Activated CD8-positive, alpha-beta memory T cell treated with anti-CD3 and anti-CD28 coated beads, Interleukin-2, amount 10 ng/mL, durations not matched to agents 7 days and 5 days (primary cell): ENCODE measurements at places on chromosomes 5 and 9. TPM values are rescaled to one million over a fixed set of nuclear protein-coding genes. Genes with fewer than 3 reads are reported as not detected.
A peak's percentile ranks its signal among the peaks of the same experiment; 100 is the strongest.

- DNase-seq, result no peak
- H3K4me3 ChIP-seq, result no peak overlapping the region
- peaks cover 8% of the 10 kb centered on the region for H3K36me3 ChIP-seq
- no peak overlapping the region for H3K27ac ChIP-seq
Observed at GRCh38 chr9:130609163-130609562, 29.8 kb downstream of the FUBP3 start.

- no peak overlapping the region for H3K4me3 ChIP-seq
- DNase-seq, result no peak
- H3K27me3 ChIP-seq, result peaks cover 34% of the 10 kb centered on the region
- H3K4me1 ChIP-seq, result no peaks in the 10 kb centered on the region
- H3K27ac ChIP-seq, result no peak overlapping the region
Observed at GRCh38 chr5:77568555-77568954, 70.0 kb downstream of the OTP start.

- no peaks in the 10 kb centered on the region for H3K36me3 ChIP-seq
- no peaks in the 10 kb centered on the region for H3K27me3 ChIP-seq
- H3K4me3 ChIP-seq, result no peak overlapping the region
- H3K4me1 ChIP-seq, result no peaks in the 10 kb centered on the region
- no peak for DNase-seq
Observed at GRCh38 chr5:13859270-13860065, 85.0 kb downstream of the DNAH5 start.

DNA sequence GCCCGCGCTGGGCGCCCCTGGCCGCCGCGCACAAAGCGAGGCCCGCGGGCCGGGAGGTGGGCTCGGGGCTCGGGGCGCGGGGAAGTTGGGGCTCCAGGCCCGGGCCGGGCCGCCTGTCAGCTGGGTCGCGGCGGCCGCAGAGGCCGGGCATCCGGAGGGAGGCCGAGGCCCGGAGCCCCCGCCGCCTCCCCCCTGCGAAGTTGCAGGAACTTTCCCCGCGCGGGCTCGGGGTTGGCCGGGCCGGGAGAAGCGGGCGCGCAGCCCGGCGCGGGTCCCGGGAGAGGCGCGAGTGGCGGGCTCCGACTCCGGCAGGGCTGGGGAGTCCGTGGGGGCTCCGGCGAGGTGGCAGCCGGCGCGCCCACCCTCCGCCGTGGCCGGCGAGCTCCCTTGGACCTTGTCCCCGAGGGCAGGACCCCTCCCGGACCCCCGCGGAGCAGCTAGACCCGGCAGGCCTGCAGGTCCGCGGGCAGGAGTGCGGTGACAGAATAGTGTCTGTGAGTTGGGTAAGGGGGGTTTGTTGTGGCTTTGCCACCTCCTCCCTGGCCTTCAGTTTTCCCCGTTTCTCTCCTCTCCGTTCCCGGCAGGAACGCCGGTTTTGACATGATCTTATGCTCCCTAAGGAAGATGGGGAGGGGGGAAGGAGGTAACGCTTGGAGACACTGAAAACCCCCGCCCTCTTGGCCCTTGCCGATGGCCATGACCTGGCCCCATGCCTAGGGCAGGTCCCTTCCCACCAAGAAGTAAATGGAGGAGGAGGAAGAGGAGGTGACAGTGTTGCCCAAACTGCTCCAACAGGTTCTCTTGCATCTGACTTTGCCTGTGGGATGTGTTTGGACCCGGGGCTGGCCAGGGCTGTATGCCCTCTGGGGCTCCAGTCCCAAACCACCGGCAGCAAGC lies 942 bp downstream of the PHF2 start:
- no peaks in the 10 kb centered on the region for H3K27me3 ChIP-seq
- H3K4me1 ChIP-seq, result peaks cover 21% of the 10 kb centered on the region
- DNase-seq, result peak; percentile 47
- H3K27ac ChIP-seq, result peak overlapping the region; percentile 72
- H3K4me3 ChIP-seq, result peak overlapping the region; percentile 76

DNA sequence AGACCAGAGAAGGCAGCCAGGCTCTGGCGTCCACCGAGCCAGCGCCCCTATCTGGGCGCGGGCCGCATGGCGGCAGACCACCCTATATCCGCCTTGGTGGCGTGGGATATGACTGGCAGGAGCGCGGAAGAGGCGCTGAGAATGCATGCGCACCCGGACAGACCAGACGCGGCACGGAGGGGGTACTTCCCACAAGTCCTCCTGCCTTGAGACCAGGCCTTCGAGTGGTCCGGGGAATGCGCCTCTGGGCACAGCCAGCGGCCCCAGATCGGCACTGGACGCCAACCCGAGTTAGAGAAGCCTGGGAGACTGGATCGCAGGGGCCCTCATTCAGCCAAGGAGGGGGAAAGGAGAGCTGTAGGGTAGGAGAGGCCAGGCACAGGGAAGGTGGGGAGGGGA lies 2.5 kb upstream of the LMX1B start:
- peaks cover 6% of the 10 kb centered on the region for H3K36me3 ChIP-seq
- H3K4me3 ChIP-seq, result no peak overlapping the region
- peaks cover 80% of the 10 kb centered on the region for H3K27me3 ChIP-seq
- DNase-seq, result no peak

DNA sequence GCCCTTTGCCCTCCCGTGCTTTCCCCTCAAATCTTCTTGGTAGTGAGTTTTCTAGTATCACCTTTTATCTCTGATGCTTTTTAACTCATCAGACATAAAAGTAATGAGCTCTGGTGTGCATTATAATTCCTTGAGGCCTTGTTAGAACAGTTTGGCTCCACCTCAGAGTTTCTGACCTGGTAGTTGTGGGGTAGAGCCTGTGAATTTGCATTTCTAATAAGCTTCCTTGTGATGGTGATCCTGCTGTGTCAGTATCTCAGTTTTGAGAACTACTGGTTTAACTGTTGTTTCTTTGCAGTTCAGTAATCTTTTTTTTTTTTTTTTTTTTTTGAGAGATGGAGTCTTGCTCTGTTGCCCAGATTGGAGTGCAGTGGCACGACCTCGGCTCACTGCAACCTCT lies 31.1 kb downstream of the UBE2D2 start:
- H3K4me1 ChIP-seq, result peaks cover 29% of the 10 kb centered on the region
- no peak overlapping the region for H3K4me3 ChIP-seq
- peaks cover 23% of the 10 kb centered on the region for H3K36me3 ChIP-seq
- DNase-seq, result no peak

- H3K27me3 ChIP-seq, result no peaks in the 10 kb centered on the region
- no peak for DNase-seq
- H3K27ac ChIP-seq, result no peak overlapping the region
- H3K36me3 ChIP-seq, result no peaks in the 10 kb centered on the region
Observed at GRCh38 chr9:87292449-87293191, 205.0 kb upstream of the DAPK1 start.

GRCh38 chr9:19409401-19410194 lies 789 bp downstream of the ACER2 start:
- H3K4me3 ChIP-seq, result peak overlapping the region; percentile 96
- H3K4me1 ChIP-seq, result peaks cover 14% of the 10 kb centered on the region
- H3K27me3 ChIP-seq, result peaks cover 6% of the 10 kb centered on the region
- H3K36me3 ChIP-seq, result no peaks in the 10 kb centered on the region
- DNase-seq, result no peak

GRCh38 chr5:170434966-170435605 lies 45.9 kb upstream of the KCNMB1 start:
- peaks cover 9% of the 10 kb centered on the region for H3K27me3 ChIP-seq
- H3K27ac ChIP-seq, result no peak overlapping the region
- H3K4me3 ChIP-seq, result no peak overlapping the region
- no peaks in the 10 kb centered on the region for H3K4me1 ChIP-seq
- peak; percentile 60 for DNase-seq

- H3K27me3 ChIP-seq, result no peaks in the 10 kb centered on the region
- H3K36me3 ChIP-seq, result no peaks in the 10 kb centered on the region
- H3K27ac ChIP-seq, result no peak overlapping the region
- no peak for DNase-seq
- no peaks in the 10 kb centered on the region for H3K4me1 ChIP-seq
- H3K4me3 ChIP-seq, result no peak overlapping the region
Observed at GRCh38 chr5:4614088-4614487, 526.0 kb upstream of the ADAMTS16 start.

GRCh38 chr9:84615544-84615943 lies 54.0 kb upstream of the NTRK2 start:
- H3K4me1 ChIP-seq, result no peaks in the 10 kb centered on the region
- no peaks in the 10 kb centered on the region for H3K36me3 ChIP-seq
- no peak for DNase-seq
- no peak overlapping the region for H3K27ac ChIP-seq

DNA sequence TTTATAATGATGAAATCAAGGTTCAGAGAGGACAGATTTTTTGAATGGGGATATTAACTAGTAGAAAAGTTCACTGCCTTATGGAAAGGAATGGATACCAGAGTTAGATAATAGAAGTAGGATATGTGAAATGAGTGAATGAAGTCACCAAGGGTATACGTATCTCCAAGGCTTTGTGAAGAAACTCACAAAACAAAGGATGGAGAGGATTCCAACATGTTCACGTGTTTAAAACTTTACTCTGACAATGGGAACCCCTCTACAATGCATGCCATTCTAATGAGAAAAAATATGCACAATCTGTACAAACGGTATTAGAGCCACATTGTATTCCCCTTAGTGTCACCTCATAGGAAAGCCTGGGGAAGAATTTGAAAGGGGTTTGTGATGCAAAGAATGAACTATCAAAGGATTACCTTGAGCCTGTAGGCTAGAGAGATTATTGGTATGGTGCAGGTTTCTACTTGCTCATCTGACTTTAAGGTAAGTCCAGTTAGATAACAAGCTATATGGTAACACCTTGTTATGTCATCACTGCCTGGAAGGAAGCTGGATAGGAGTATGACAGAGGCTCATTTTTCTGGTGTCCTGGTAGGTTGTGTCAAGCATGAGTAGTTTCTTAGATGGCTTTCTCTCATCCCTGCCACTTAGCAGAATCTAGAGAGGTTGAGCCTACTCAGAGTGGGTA lies 250.3 kb upstream of the SEMA6A start:
- no peaks in the 10 kb centered on the region for H3K4me1 ChIP-seq
- no peaks in the 10 kb centered on the region for H3K27me3 ChIP-seq
- DNase-seq, result no peak
- H3K4me3 ChIP-seq, result no peak overlapping the region
- no peak overlapping the region for H3K27ac ChIP-seq

DNA sequence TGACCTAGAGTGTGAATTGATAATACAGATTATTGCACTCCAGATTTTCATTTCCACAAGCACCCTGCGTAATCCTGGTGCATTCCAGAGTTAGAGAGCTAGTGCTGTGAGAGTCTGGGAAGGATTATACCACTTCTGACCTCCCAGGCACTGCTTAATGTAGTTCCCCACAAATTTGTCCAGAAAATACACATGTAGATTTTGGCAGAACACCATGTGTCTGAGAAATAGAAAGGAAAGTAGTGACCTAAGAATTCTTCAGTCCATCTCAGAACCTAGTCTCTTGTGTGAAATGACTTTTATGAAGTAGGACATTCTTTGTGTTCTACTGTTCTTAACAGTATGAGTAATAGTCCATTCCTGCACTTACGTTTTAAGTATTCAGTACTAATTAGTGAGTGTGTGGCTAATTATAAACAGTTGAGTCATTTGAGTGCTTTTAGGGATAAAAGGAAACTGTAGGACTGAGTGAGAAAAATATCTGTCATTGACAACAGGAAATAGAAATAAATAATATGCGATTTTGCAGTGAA lies 27.8 kb upstream of the PTPDC1 start:
- no peak overlapping the region for H3K27ac ChIP-seq
- peaks cover 8% of the 10 kb centered on the region for H3K4me1 ChIP-seq
- H3K4me3 ChIP-seq, result no peak overlapping the region
- no peaks in the 10 kb centered on the region for H3K27me3 ChIP-seq
- no peak for DNase-seq
- peaks cover 6% of the 10 kb centered on the region for H3K36me3 ChIP-seq

DNA sequence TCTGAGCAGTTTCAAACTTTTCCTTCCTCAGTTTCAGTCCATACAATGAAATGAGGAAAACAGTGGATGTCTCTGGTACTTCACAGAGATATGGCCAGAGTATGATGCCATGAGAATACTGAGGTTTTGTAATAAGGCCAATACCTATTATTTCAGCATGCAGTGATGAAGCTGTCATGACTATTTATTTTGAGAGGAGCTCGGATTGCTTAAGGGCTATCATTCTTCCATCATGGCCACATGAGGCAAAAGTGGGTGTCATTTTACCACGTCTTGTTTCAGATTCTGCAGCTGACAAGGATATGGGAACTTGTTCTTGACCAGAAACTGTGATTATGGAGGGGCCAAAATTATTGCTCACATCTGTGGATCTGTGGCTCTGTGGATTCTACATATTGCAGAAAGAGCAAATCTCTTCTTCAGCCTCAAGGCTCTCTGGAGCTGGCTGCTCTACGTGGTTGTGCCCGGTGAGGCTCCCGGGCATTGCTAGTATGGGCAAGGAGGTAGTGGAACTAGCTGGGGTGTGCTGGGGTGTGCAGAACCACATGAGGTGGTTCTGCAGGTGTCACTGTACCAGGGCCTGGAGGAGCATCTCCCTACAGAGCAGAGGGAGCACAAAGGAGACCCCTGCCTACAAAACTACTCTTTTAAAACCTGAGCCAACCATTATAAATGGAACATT lies 180.3 kb downstream of the SEMA6A start:
- DNase-seq, result no peak
- no peaks in the 10 kb centered on the region for H3K36me3 ChIP-seq
- H3K4me1 ChIP-seq, result no peaks in the 10 kb centered on the region
- no peak overlapping the region for H3K27ac ChIP-seq

DNA sequence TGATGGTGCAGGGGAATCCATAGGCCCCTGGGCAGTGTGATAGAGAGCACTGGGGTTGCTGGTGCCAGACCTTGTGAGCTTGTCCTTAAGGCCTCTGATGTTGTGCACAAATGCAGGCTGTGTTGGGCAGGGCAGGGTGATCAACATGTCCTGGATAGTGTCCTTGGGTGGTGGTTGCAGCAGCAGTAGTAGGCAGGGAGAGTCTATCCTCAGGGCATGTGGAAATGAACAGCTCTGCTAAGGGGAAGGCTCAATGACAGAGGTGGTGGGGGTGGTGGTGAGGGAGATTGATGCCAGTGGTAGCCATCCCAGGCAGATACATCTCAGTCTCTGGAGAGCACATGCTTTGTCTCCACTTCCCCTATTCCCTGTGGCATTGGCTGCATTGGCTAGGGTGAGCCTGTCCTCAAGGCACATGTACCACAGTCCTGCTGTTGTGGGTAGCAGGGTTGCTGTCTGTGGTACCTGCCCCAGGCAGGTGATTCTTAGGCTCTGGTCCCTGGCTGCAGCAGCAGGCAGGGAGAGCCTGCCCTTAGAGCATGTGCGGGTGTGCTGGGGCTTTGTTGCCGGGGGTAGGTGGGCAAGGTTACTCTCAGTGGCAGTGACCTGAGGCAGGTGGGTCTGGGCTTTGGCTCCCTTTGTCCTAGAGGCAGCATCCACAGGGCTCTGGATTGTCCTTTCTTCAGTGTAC lies 111.1 kb downstream of the WDR70 start:
- no peak overlapping the region for H3K4me3 ChIP-seq
- DNase-seq, result no peak
- H3K27me3 ChIP-seq, result no peaks in the 10 kb centered on the region

DMRT1 gene
- 0.21 TPM for total RNA-seq

NR4A3 gene
- total RNA-seq, result 3.6 TPM

LRRC70 gene
- 0.42 TPM for total RNA-seq

CXCL14 gene
- total RNA-seq, result not detected

CTNND2 gene
- not detected for total RNA-seq

DMRT3 gene
- not detected for total RNA-seq

C5orf52 gene
- total RNA-seq, result not detected

LRRC14B gene
- not detected for total RNA-seq

PBX3 gene
- total RNA-seq, result 20.2 TPM

CARTPT gene
- not detected for total RNA-seq

ADAMTS2 gene
- total RNA-seq, result not detected

PCDHB2 gene
- total RNA-seq, result not detected

PITX1 gene
- 0.14 TPM for total RNA-seq

GPRIN1 gene
- 3.4 TPM for total RNA-seq

PCDHB15 gene
- not detected for total RNA-seq

ARSI gene
- not detected for total RNA-seq

MGAT4B gene
- total RNA-seq, result 100 TPM

TAS2R1 gene
- not detected for total RNA-seq
